Stimulated activated CD4-positive, alpha-beta T cell treated with anti-CD3 and anti-CD28 coated beads, Interleukin-1b, Interleukin-23, amount 100 ng/mL, for 1 hour (primary cell): ENCODE measurements at places on chromosomes 2 and 18.

- no peak for DNase-seq
Observed at GRCh38 chr2:236691799-236692167, 122.2 kb downstream of the ACKR3 start.

- DNase-seq: no peak
Observed at GRCh38 chr18:77061946-77062517, 70.6 kb downstream of the MBP start.

DNA sequence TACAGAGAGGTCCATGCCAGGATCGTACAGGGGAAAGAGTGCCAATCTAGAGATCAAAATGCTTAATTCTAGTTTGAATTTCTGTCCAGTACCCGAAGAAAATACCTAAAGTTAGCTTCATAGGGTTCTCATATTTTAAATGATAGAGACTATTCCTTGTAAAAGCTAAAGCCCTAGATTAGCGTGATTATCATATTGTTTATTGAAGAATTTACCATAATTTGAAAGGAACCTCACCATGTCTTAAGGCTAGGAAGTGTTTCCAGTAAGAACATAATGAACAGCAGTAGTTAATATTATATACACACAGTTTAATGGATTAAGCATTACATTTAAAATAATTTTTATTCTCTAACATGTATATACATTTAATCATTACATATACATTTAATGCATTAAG lies 68.5 kb downstream of the COBLL1 start:
- no peak for DNase-seq

- DNase-seq: no peak
Observed at GRCh38 chr2:58428096-58429013, 187.2 kb upstream of the FANCL start.

- no peak for DNase-seq
Observed at GRCh38 chr2:117960231-117960630, 53.6 kb downstream of the CCDC93 start.

DNA sequence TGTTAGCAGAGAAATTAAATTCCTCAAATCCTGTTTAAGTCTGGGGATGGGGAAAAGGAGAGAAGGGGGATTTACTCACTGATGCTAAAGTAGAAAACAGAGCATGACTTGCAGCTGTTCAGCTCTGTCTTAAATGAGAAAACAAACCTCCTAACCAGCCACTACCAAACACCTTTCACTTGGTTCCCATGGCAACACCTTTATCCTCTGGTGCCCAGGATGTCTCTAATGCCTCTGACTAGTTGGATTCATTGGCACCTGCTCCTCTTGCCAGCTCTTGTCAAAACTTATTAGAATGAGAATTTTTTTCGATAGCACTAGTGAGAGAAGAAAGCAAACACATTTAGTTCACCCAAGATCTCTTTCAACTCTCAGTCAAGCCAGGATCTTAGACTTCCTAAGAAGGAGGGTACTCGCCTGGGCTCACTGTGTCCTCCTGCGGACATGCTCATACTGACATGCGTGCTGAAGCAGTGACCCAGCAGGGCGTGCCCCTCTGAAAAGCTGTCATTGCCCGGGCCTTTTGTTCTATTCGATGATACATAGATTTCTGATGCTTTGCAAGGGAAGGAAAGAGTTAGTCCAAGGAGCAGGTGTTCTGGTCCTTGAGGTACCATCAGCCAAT lies 656.0 kb upstream of the CELF4 start:
- DNase-seq: no peak

GRCh38 chr2:172999641-173000386 lies 75.8 kb upstream of the MAP3K20 start:
- DNase-seq: no peak

DNA sequence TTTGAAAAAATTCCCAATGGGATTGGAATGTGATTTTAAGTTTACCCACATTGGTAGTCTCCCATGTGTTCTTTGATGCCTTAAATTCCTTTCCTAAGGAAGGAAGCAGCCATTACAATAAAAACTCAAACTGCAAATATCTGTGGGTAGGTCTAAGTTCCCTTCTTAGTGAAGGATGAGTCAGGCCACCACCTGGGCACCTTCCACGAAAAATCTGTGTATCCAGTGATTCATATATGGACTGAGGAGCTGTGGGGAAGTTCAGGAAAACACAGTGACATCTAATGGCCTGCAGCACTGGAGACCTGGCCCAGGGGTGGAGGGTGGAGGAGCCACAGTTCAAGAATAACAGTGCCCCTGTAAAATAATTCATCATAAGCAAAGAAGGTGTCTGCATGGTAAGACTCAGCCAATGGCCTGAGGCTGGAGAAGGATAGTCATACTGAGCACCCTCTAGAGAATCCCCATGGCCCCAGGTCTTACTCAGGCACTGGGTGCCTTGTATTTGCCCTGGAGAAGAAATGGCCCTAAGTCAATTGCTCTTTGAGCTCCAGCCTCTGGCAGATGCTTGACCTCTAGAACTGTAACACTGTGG lies 248.6 kb downstream of the SP3 start:
- no peak for DNase-seq

GRCh38 chr2:41736586-41736985 lies 311.2 kb upstream of the PKDCC start:
- no peak for DNase-seq

DNA sequence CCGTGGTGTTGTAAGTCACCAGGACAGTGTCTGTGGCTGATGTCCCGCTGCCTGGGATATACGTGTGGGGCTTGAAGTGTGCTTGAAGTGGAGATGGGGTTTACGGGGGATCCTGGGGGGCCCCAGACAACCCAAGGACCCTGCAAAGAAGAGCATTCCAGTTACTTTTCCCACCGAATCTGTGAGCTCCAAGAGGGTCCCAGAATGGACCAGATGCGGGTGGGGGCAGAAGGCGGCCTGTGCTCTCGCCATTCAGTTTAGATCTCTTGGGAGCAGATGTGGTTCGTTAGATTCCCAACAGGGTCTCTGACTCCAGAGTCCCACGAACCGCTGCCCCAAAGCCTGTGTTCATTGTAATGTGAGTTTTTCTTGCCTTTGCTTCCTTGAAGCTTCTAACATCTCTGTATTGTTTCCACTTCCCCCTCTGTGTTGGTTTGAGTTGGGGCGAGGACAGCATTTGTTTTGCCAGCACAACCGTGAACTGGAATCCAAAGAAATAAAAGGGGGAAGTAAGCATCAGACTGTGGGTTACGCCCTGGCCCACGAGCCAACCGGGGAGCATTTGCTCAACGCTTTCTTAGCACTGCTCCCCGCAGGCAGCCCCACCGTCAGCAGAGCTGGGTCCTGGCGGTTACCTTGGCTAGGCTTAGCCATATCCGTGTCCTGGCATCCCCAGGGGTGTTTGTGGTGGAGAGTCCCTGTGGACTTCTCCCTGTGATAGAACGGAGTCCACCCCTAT lies 92.1 kb downstream of the SH3BP4 start:
- no peak for DNase-seq

DNA sequence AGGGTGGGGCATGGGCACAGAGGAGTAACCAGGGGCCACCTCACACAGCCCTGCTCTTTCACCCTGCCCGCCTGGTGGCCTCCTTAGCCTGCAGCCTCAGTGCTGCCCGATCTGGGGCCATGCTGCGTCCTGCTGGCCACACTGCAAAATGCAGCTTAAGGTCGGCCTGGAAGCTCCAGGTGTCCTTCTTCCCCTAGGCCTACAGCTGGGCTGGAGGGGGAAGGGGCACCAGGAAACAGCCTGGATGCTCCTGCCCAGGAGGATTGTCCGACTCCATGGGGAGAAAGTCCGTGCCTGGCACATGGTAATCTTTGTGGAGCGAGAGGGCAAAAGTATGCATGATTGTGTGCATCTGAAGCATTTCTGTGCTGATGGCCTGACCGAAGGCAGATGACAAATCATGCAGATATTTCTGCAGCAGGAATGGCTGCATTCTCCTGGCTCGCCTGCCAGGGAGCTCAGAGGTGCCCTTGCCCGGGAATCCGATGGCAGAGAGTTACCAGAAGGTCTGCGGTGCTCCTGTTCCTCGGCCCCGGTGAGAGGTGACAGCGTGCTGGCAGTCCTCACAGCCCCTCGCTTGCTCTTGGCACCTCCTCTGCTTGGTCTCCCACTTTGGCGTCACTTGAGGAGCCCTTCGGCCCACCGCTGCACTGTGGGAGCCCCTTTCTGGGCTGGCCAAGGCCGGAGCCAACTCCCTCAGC lies 12.8 kb upstream of the ALPP start:
- DNase-seq: no peak

GRCh38 chr2:237407700-237408099 lies 6.3 kb downstream of the COL6A3 start:
- no peak for DNase-seq

GRCh38 chr2:71995067-71995665 lies 152.5 kb downstream of the CYP26B1 start:
- no peak for DNase-seq

- no peak for DNase-seq
Observed at GRCh38 chr2:217836901-217837491, 165.8 kb downstream of the TNS1 start.

DNA sequence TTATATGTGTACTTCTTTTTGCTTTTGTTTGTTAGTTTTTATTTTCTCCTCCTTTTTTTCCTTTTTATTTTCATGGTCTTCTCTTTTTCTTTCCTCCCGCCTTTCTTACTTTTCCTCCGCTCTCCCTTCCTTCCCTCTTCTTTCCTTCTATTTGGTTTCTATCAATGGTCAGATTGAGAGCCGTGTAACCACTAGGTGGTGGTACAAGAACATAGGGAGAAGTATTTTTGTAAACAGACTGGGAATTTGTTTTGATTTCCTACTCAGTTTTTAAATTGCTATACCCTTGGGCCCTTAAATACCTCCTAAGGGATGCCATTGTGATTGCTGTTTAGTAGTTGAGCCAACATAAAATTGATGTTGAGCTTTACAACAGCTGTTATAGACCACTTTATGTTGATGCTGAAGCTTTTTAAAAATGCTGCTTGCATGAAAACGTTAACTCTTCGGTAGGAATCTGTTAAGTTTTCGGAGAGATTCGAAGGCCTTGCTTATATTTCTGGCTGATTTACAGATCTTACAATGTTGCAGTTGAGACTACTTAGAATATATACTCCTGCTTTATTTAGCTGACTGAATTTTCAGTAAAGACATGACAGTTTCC lies 124.2 kb downstream of the UBE2E3 start:
- no peak for DNase-seq

DNA sequence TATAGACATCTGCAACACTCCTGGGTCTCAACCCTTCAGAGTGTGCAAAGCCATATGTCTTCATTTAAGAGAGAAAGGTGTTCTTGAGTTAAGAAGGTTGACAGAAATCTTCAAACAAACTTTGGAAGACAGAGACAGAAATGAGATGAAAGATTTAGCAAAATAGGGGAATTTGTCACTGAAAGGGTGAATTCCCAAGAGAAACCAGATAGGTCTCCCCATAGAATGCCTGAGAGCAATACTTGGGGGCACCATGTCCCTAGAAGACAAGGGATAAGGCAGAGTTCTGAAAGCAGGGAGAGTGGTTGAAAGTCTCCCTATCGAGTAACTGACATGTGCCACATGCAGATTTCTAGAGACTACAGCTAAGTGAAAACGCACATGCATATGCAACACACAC lies 50.0 kb downstream of the AP1S3 start:
- DNase-seq: no peak

DNA sequence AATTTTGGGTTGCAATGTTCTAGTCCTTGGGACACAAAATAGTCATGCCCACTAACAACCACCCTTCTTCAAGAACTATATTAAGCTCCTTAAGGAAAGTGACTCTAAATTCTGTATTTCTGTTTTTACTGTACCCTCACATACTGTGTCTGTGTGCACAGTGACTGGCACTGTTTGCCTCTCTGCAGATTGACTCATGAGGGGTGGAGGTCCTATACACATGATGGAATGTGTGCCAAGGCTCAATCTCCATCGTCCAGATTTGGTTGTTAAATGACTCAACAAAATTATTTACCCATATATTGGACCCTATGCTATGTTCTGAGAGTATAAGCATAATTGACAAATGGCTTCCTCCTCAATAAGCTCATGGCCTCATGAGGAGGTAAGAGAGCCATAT lies 126.6 kb upstream of the CWC22 start:
- no peak for DNase-seq

DNA sequence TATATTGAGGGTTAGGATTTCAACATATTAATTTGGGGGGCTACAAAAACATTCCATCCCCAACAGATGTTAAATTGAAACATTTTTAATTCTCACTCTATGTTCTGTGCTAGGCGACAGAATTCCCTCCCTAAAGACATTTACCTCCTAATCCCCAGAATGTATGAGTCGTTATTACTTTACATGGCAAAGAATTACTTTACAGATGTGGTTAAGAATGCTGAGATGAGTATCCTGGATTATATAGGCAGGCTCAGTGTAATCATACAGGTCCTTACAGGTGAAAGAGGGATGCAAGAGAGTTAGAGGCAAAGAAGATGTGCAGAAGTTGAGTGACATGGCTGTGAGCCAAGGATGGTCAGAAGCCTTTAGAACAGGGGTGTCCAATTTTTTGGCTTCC lies 974.1 kb upstream of the ACVR2A start:
- no peak for DNase-seq

GRCh38 chr2:240566203-240567136 lies 1.8 kb upstream of the RNPEPL1 start:
- peak; percentile 90 for DNase-seq

- no peak for DNase-seq
Observed at GRCh38 chr2:64532030-64532429, 7.9 kb downstream of the AFTPH start.

- no peak for DNase-seq
Observed at GRCh38 chr2:175571078-175571653, 389.7 kb upstream of the ATP5MC3 start.

DNA sequence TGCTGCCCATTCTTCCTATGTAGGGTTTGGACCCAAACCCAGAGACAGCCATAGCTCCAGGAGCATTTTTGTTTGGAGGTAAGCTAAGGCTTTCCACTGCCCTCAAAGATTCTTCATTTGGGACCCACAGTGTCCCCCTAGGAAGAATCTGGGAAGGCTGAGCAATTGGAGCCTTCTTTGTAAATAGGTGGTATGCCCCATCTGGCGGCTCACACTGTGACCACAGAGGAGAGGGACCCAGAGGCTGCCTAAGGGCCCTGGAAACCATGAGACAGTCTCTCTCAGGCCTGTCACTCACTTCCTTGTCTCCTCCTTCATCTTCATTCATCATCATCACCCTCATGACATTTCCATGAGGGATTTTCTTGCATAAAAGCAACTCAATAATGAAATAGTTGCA lies 215.4 kb upstream of the OSR1 start:
- no peak for DNase-seq

DNA sequence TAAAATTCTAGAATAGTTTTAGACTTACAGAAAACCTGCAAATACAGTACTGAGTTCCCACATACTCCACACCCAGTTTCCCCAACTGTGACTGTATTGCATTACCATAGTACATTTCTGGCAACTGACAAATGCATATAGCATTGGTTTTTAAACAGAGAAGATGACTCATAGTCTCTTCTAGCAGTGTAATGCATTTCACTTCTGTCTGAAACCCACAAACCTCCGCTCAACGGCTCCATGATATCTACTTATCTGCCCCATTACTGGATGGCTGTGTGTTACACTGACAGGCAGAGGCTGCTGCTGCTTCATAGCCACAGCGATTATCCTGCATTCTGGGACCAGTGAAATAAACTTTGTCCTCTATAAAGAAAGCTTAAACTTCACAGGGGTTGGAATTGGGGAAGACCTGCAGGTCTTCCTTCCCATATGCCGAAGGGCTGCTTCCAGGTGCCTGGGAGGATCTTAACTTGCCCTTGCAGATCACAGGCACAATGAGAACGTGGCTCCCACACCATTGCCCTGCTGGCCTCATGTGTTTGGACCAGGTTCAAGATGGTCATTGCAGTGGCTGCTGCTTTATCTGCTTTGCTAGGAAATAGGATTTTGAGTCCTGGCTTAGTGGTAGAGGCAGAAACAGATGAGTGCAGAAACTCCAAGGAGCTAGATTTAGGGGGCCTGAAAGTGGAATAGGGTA lies 742.6 kb upstream of the HS6ST1 start:
- no peak for DNase-seq
